Astrocyte of the cerebellum (primary cell): ENCODE measurements at places on chromosomes 6 and 20.
A peak's percentile ranks its signal among the peaks of the same experiment; 100 is the strongest.

GRCh38 chr6:158705386-158706126, 55.7 kb downstream of the SYTL3 start:
- DNase-seq: no peak

GRCh38 chr6:106275692-106276091, 49.9 kb downstream of the ATG5 start:
- peak; percentile 57 for DNase-seq

- no peak for DNase-seq
Measured at GRCh38 chr6:1311400-1312202, at the start of gene FOXQ1. Gene FOXQ1 (plus strand): TSS chr6:1312098. CDS start chr6:1312705, 607 bp downstream.

DNA sequence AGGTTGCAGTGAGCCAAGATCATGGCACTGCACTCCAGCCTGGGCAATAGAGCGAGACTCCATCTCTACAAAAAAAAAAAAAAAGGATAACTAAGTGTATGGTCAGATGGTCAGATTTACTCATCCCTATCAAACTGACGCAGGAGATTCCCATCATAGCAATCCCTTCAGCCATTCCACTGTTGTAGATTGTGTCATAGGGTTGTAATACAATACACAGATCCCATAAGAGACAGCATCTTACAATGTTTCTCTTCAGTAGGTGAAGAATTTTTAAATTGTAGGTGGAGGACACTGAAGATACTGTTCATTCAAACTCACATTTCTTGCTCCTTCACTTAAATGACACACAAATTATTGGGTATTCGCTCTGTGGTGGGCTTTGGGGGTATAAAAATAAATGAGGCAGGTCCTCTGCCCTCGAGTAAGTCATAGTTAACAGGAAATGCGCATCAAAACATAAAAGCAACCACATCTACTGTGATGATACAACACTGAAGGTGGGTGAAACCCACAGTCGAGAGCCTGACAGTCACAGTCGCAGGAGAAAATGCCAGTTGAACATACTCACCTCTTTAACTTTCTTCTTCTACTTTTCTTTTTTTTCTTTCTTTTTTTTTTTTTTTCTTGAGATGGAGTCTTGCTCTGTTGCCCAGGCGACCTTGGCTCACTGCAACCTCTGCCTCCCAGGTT, 205.5 kb downstream of the ZNF217 start:
- DNase-seq: no peak

GRCh38 chr6:151140767-151141166, 99.0 kb upstream of the AKAP12 start:
- no peak for DNase-seq

GRCh38 chr6:90467546-90467945, 119.3 kb downstream of the MAP3K7 start:
- DNase-seq: no peak

- no peak for DNase-seq
Measured at GRCh38 chr6:33314515-33314942, 651 bp upstream of the TAPBP start.

DNA sequence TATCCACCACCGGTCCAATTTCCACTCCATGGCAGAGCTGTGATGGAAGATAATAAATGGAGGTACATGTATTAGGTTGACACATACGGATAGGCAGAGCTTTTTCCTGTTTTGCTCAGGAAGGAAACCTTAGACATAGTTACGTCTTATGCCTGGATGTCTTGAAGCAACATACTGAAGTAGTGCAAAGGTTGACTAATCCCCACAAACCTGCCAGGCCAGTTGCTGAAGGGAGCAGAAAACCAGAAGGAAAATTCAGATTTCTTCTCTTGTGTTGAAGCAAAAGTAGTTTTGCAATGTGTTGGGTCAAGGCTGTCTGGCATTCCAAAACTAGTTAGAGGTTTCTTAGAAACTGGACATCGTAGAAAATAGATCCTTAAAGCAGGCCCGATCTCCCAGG, 68.7 kb downstream of the PHACTR1 start:
- no peak for DNase-seq

GRCh38 chr6:82073484-82073883, 174.1 kb downstream of the IBTK start:
- no peak for DNase-seq
